T follicular helper cell (primary cell): ENCODE measurements at places on chromosomes 16 and 17.

DNA sequence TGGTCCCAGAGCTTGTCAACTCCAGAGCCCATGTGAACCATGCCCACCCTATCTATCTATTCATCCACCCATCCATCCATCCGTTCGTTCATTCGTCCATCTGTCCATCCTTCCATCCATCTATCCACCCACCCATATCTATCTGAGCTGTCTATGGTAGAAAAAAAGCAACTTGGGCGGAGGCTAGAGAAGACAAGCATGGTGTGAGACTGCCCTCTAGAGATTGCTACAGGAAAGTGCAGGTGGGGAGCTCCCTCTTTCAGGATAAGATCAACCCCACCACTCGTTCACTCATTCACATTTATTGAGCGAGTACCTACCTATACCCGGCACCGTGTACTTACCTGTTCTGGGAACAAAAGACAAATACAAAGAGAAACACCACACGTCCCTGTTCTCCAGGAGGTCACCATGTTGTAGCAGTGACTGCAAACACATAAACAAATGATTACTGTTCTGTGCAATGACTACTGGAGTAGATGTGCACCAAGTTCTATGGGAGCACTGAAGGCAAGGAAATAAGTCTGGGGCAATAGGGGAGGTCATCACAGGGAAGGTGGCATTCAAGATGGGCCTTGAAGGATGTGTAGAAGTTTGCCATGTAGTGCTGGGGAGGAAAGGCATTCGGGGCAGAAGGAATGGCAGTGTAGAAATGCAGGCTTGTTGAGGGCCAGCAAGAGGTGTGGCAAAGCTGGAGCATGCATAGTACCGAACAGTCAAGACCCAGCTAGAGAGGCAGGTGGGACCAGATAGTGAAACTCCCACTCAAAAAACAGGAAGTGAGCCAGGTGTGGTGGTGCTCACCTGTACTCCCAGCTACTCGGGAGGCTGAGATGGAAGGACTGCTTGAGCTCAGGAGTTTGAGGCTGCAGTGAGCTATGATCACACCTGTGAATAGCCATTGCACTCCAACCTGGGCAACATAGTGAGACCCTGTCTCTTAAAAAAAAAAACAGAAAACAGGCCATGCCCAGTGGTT lies 13.4 kb upstream of the ATP5MC1 start:
- peak; percentile 31 for DNase-seq

DNA sequence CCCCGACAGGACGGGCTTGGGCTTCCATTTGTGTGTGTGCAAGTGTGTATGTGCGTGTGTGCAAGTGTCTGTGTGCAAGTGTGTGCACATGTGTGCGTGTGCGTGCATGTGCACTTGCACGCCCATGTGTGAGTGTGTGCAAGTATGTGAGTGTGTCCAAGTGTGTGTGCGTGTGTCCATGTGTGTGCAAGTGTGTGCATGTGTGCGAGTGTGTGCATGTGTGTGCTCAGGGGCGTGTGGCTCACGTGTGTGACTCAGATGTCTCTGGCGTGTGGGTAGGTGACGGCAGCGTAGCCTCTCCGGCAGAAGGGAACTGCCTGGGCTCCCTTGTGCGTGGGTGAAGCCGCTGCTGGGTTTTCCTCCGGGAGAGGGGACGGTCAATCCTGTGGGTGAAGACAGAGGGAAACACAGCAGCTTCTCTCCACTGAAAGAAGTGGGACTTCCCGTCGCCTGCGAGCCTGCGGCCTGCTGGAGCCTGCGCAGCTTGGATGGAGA lies 23.1 kb upstream of the ITGAX start:
- no peak for DNase-seq

DNA sequence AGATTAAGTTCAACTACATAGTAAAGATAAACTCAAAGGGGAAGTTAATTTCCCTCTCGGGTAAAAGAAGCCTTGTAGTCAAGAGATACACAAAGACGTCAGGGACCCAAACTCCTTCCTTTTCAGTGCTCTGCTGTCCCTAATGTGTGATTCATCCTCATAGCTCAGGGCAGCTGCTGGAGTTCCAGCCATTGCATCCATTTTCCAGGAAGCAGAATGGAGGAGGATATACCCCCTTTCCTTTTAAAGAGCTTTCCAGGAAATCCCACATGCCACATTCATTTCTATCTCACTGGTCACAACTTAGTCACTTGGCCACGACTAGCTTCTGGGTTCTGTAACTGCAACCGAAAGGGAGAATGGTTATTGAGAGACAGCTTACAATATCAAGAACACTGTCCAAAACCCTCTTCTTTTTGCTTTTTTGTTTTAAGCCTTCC lies 95.3 kb downstream of the SOCS1 start:
- no peak for DNase-seq

GRCh38 chr16:64094992-64095634 lies 1026.8 kb downstream of the CDH11 start:
- no peak for DNase-seq

DNA sequence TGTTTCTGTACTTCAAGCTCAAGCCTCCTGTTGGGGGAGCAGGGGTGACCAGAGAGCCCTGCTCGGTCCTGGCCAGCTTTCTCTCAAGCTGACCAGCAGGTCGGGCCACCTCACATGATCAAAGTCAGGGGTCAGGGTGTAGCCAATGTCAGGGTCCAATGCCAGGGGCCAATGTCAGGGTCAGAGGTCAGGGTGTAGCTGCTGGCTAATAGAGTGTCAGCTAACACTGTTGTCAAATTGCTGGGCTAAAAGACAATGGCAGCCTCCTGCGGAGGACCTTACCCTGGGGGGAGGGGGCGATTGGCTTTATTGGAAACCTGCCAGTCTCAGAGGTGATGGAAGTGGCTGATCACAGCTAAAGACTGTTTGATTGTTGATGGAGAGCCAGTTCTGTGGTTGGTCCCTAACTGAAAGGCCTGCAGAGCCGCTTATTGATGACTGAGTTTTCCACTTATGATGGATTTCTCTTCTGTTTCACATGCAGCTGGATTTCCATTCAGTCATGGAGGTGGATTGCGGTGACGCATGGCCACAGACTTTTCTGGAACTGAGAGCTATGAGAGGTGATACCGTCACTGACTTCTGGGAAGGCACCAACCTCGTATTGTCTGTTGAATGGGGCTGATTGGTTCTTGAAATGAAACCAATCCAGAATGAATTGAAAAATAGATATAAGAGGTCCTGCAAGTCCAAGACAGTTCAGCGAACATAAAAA lies 97.4 kb upstream of the ZFHX3 start:
- no peak for DNase-seq

DNA sequence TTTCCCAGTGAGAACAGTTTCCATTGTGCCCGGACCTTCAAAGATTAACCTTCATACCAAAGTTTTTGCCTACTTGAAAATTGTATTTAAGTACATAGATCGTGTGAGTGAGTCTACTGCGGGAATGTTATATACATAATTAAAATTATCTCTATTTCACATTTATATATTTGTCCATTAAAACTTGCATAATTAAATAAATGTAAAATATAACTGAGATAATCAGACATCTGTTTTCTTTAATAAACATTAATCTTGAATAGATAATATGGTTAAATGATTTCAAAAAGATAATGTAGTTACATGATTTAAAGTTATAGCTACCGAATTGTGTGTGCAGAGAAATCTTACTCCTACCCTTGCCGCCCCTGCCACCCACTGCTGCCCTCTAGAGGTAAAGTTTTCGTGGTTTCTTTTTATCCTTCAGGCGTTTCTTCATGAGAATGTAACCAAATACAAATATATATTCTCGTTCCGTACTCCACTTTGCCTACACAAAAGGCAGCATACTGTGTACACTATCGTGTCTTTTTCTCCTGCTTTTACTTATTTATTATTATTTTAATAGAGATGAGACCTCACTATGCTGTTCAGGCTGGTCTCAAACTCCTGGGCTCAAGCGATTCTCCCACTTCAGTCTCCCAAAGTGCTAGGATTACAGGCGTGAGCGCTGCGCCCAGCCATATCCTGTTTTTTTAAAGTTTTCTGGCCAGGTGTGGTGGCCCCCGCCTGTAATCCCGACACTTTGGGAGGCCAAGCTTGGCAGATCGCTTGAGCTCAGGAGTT lies 35.6 kb downstream of the RPA1 start:
- peak; percentile 33 for DNase-seq

- no peak for DNase-seq
These were observed 41.3 kb upstream of the NLK start for GRCh38 chr17:28001149-28001548.

- peak; percentile 50 for DNase-seq
These were observed 15.6 kb upstream of the AURKB start for GRCh38 chr17:8225813-8226535.

DNA sequence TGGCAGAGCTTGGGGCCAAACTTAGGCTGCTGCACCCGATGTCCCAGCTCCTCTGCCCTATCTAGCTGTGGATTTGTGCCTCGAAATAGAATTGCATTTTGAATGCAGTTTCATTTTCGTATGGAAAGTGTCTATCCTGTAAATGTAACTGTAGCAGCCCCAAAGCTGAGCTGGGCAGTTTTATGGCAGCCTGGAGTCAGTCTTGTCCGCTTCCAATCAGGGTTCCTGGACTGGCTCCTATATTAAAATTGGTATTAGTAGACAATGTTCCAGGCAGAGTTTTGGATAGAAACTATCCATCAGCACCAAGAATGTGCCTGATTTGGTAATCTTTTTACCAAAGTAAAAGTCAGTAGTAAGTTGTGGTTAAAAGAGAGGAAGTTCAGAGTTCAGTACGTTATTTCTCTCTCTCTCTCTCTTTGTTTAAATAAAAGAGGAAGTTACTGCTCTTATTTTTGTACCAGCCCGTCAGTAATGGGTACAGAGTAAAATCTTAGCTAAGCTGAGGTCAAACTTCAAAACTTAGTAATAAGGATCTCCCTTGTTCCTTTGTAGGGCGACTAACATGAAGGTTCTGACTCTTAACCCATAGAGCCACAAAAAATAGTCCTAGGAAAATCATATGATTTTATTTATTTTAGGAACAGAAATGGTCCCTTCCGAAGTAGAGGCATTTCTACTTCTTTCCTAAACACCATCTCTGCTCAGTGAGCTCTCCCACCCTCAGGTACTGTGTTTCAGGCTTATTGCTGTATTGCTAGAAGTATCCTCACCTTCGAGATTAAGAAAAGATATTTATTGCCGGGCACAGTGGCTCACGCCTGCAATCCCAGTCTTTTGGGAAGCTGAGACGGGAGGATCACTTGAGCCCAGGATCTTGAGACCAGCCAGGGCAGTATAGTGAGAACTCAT lies 28.0 kb downstream of the PRKCB start:
- no peak for DNase-seq

- DNase-seq = no peak
These were observed 163.2 kb downstream of the TOX3 start for GRCh38 chr16:52383640-52384292.

DNA sequence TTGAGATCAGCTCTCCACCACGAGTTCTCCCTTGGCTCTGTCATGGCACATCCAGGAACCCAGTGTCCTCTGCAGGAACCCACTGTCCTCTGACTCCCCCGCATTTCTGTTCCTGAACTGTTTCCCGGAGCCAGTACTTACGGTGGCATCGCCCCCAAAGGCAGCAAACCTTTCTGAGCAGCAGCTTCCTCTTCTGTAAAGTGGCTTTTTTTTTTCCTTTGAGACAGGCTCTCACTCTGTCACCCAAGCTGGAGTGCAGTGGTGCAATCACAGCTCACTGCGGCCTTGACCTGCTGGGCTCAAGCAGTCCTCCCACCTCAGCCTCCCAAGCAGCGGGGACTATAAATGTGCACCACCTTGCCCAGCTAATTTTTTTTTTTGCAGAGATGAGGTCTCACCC lies 32.2 kb downstream of the NAGPA start:
- no peak for DNase-seq

GRCh38 chr16:57955572-57956188 lies 15.2 kb downstream of the CNGB1 start:
- no peak for DNase-seq

GRCh38 chr16:82088483-82088882 lies 53.4 kb downstream of the HSD17B2 start:
- no peak for DNase-seq

DNA sequence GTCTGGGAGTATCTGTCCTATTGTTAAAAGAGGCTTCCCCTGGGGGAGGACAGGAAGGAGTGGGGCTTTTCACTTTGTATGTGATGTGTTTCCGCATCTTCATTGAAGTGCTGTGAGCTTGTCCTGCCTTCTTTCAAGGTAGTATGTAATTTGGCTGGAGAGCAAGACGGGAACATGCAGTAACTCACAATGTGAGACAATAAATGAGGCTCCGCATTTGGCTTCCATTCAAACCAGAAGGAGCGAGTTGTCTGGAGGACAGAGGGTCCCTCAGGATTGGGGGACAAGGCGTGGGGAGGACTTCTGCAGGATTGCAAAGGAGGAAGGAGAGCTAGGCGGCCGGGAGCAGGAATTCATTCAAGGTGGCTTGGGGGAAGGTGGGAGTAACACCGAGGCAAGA lies 203.5 kb downstream of the RBFOX3 start:
- no peak for DNase-seq

DNA sequence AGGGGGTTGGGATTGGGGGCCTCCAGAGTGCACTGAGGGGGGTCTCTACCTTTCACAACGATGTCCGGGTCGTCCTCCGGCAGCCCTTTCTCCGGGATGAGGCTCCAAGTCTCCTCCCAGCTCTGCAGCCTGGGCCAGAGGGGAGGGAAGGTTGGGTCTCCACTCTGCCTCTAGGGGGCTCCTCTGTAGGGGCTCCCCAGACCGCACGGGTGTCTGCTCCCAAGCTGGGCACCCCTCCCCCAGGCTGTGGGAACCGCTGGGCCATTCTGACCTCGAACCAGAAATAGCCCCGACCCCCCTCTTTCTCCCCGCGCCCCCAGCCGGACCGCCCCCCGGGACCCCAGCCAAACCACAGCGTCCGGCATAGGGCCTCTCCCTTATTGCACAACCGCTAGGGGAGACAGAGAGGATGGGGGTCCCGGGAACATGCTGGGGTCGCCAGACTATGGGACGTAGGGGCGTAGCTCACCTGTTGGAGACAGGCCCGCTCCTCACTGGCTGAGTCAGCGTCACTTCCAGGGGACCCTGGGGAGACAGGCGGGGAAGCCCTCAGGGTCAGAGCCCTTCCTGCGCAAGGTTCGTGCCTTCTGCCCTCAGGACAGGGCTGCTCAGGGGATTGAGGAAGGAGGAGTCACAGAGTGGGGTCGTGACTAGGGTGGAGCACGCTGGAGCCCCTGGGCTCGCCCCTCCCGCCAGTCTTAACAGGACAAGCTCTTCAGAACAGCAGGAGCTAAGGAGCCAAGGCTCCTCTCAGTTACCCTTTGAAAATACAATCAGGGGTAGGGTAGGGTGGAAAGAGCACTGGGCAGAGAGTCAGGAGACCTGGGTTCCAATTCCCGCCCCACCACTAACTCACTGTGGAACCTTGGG lies 2.7 kb downstream of the PLEKHH3 start:
- DNase-seq = no peak

- DNase-seq = peak; percentile 16
These were observed 2.4 kb upstream of the FOXL1 start for GRCh38 chr16:86575754-86576557.

GRCh38 chr17:78842881-78843565 lies 2.4 kb upstream of the USP36 start:
- DNase-seq = peak; percentile 45

- DNase-seq = no peak
These were observed 1.4 kb upstream of the WNT3 start for GRCh38 chr17:46819906-46820351.

GRCh38 chr16:65413861-65414260 lies 292.0 kb upstream of the CDH11 start:
- DNase-seq = no peak

GRCh38 chr17:41965694-41966462 lies 717 bp upstream of the CNP start:
- DNase-seq = peak; percentile 54
